Occipital lobe (tissue), 3 donors: ENCODE measurements at places on chromosomes 5 and 9. TPM values are rescaled to one million over a fixed set of nuclear protein-coding genes. Genes with fewer than 3 reads are reported as not detected.

DNA sequence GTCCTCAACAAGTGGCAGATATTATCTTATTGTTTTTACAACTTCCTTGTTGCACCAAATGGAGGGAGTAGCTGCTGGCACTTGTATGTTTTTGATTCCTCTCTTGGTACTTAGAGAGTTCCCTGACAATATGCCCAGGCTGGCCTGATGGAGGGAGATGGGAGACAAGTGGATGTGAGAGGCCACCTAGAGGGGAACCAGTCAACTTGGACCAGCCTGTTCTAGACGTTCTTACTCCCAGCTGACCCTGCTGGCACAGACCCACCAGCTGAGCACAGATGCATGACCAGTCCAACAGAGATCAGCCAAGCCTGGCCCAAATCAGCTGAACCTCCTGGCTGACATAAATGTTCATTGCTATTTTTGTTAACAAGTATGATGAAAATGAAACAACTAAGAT lies 60.9 kb upstream of the GDNF start:
- DNase-seq: no peak

DNA sequence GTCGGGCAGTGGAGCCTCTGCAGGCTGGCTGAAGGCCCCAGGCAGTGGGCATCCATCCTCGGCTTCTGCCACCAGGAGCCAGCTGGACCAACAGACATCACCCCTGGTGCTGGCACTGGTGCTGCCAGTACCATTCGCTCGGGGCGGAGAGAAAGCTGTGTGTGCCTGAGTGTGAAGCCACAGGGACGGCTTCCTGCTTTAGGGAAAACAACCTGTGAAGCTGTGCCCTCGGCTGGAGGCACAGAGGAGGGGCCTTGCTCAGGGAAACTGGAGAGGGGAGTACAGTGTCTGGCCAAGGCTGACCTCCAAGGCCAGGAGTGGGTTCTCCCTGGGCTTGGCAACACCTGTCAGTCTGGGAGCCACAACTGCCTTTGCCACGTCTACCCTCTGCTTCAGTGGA lies 38.3 kb downstream of the NEK6 start:
- no peak for DNase-seq

GRCh38 chr5:169631360-169631759 lies 5.7 kb upstream of the DOCK2 start:
- no peak for DNase-seq

The WWC1 gene
- total RNA-seq: 116 TPM

DNA sequence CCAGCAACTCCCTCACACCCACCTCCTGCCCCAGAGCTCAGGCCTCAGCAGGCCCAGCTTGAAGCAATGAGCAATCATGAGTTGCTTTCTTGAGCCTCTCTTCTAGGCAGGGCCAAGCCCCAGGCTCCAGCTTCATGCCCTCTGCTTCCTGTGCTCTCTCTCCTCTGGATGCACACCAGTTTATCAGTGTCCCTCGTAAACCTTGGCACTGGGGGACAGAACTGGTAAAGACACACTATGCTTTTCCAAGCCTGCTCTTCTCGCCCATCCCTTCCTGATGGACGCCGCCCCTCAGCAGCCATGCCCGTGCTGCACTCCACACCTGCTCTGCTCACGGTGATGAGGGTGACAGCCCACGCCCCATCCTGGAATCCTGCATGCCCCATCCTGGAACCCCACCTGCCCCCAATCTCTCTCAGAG lies 49.4 kb upstream of the ORM1 start:
- DNase-seq: no peak
